ENCODE measurements at places on chromosomes 5 and 9.
A peak's percentile ranks its signal among the peaks of the same experiment; 100 is the strongest.

GRCh38 chr9:131530920-131531832 is at the start of gene UCK1:
UCK1 (minus strand) TSS chr9:131531263; CDS start chr9:131531174, 89 bp downstream.
- peak; percentile 77 for DNase-seq

- no peak for DNase-seq
These were observed 58.9 kb downstream of the ZNF618 start for GRCh38 chr9:113934829-113935676.

GRCh38 chr5:134129411-134130238 is 15.1 kb downstream of the TCF7 start:
- DNase-seq, result no peak

GRCh38 chr5:43840424-43841125 is 237.6 kb downstream of the NNT start:
- DNase-seq, result no peak

- no peak for DNase-seq
These were observed 4.1 kb upstream of the SARDH start for GRCh38 chr9:133742251-133742650.

GRCh38 chr5:157506981-157507780 is 47.2 kb downstream of the NIPAL4 start:
- no peak for DNase-seq

- peak; percentile 14 for DNase-seq
These were observed 567 bp upstream of the SPIN1 start for GRCh38 chr9:88387552-88388202.

GRCh38 chr5:58752104-58752503 is 169.2 kb downstream of the RAB3C start:
- no peak for DNase-seq

DNA sequence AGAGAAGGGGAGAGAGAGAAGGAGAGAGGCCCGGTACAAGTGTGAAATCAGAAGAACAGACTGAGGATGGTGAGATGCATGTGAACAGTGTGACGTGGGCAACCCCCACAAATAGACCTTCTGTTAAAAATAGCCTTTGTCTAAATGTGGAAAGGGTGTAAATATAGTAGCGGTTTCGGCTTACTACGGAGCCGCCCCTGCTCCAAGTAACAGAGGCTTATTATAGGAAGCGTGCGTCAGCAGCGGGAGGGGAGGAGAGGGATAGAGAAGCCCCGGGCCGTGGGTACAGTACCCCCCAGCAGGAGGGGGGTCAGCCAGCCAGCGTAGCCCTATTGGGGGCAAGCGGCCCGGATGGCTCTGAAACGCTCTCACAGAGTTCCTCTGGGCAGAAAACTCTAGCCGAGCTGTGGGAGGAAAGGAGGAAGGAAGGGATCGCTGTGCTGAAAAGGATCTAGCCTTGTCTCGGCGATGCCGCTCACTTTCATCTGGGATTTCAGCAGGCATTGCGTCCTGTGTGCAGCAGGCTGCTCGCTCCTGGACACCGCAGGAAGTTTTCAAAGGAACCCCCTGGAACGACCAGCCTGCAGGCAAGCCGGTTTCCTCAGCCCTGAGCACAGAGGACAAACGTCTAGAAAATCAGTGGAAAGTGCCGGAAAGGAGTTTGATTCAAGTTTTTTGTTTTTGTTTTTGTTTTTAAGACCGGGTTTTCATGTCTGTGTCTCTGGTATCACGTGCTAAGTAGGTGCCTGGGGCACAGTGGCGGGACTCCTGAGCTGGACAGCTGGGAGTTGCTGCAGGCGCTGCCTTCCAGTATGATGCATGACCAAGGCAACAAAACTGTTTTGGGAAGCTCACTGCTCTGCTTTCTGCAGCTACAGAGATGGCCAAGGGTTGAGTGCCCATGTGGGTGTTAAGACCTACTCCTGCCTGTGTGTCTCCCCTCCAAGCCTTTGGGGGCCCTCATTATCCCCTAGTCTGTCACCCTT is 146.6 kb downstream of the SEC61B start:
- no peak for DNase-seq

DNA sequence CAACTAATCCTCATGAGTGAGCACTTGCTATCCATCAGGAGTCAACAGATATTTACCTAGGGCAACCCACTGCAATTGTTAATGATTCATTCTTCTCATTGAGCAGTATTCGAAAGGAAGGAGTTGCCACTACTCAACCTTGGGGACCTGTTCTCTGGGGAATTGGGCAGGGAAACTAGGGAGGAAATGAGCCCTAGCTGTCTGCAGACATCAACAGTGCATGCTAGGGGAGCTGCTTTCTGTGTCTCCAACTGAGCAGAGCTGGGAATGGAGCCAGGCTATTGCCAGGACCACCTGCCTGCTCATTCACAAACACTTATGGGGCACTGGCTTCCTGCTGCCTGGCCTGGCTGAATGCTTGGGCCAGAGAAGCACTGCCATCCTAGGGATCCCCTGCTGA is 183.4 kb downstream of the TMEM38B start:
- no peak for DNase-seq

DNA sequence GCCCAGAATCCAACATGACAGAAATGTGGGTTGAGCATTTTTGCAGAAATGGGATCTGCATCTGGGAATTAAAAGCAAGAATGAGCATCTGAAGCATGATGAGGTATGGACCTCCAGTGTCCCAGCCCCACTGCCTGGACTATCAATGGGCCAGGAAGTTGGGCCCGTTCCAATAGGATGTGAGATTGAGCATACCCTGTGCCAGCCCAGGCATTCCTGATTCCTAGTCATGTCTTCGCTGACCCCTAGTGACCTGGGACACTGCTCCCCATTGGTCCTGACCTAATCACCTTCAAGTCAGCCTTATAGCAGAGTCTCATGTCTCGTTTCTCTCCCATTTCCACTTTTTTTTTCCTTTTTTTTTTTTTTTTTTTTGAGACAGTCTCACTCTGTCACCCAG is 197.4 kb upstream of the IRX2 start:
- no peak for DNase-seq

DNA sequence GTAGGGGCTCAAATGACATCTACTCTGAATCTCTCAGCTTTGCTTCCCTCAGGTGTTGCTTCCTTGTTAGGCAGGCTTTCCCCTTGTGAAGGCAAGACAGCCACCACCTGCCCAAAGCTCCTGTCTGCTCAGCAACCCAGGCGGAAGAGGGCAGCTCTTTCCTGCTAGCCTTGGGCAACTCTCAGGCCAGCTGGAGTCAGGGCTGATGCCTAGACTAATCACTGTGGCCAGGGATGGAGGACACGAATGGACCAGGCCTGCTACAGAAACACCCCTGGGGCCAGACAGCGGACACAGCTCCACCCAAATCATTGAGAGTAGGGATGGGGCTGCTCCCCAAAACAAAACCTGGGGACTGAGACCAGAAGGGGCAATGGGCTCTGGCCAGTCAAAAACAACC is 138.0 kb downstream of the MTX3 start:
- DNase-seq, result no peak

DNA sequence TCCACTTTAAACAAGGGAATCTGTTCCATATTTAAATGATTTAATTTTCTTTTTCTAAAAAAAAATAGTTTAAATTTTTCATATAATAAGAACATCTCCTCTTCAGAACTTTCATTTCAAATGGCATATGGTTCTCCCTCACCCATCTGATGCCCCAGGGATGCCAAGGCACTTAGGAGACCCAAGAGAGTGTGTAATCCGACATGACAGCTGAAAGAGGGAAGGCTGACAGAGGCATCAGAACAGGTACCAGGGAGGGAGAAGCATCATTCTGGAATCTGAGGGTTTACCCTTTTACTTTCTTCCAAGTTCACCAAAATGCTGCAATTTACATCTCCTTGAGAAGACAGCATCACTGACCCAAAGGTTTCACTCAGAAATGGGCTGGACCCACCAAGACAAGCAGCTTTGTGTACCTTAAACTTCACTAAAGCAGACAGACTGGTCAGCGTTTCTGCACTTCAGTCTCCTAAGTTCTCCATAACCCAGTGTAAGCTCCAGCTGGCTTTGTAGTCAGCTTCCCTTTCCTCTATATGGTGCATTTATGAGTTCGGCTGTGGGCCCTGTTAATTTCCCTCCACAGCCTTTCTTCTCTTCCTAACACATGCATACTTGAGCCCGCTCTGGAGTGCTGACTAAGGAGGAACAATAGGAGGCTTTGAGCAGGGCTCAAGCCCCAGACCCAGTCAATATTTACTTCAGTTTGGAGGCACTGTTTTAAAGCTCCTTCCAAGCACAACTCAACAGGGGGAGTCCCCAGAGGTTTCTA is 17.7 kb downstream of the EFNA5 start:
- DNase-seq, result no peak

- DNase-seq, result no peak
These were observed 5.5 kb downstream of the CSNK1G3 start for GRCh38 chr5:123517476-123517875.

- no peak for DNase-seq
These were observed 32.3 kb downstream of the GLRA1 start for GRCh38 chr5:151892393-151892792.

GRCh38 chr9:4152876-4153275 is 147.0 kb downstream of the GLIS3 start:
- no peak for DNase-seq

GRCh38 chr5:158538506-158539074 is 561.1 kb downstream of the EBF1 start:
- no peak for DNase-seq

- no peak for DNase-seq
These were observed 316.6 kb downstream of the TLE1 start for GRCh38 chr9:81372628-81373191.

- DNase-seq, result no peak
These were observed 170.4 kb downstream of the ARRDC3 start for GRCh38 chr5:91212714-91213092.

GRCh38 chr9:137224830-137225694 is at the start of gene CYSRT1:
CYSRT1 (plus strand) TSS chr9:137225174; CDS start chr9:137225622, 448 bp downstream.
- DNase-seq, result no peak

- DNase-seq, result no peak
These were observed 1143.8 kb downstream of the MAT2B start for GRCh38 chr5:164649266-164649665.

GRCh38 chr5:143024228-143024920 is 254.2 kb downstream of the ARHGAP26 start:
- DNase-seq, result no peak

DNA sequence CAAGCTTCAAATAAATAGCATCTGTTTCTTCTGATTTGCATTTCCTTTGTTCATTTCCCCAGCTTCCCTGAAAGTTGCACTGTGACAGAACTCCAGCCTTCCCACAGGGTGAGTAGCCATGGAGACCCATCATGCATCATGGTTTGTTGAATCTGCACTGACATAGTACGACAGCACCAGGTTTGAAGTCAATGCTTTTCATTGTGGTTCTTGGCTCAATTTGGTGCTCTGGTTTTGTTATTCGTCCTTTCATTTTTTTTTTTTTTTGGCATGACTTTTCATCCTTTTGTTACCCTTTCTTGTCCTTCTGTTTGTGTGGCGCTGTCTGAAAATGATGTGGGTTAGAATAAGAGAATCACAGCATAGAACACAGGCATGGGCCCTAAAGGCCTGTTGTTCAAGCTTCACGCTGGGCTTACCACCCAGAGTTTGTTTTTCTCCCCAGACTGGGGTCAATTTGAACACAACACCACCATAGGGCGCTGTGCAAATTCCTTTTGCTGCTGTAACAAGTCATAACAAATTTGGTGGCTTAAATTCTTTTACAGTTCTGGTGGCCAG is 206.2 kb upstream of the CDH10 start:
- DNase-seq, result no peak

GRCh38 chr5:94378062-94378461 is 240.3 kb downstream of the KIAA0825 start:
- DNase-seq, result no peak

DNA sequence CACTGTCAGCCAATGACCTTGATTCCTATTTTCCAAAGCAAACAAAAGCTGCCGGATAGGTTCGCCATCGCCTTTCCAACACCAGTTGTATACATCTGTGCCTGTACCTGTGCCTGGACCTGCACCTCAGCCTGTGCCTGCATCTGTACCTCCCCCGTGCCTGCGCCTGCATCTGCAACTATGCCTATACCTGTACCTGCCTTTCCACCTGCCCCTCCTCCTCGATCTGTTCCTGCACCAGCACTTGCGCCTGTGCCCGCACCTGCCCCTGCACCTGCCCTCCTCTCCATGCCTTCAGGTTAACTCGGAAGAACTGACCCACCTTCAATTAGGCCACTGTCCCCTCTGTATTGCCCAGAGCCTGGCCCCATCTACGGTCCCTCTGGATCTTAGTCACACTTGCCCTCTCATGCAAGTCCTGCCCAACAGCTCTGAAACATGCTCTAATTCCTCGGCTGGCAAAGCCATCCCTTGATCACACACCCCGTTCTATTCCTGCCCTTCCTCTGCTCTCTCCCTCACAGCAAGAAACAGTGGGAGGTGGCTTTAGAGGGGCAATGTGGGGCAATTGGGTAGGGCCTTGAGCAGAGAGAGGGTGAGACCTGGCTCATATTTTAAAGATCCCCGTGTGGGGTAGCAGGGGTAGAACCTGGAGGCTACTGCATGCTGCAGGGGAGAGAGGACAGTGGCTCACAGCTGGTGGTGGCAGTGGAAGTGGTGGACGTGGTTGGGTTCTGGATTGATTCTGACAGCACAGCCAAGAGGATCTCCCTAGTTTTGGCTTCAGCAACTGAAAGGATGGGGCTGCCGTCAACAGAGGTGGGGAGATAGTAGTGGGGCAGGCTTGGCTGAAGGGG is 59.6 kb upstream of the PHYKPL start:
- no peak for DNase-seq

GRCh38 chr5:152331006-152331405 is 74.1 kb downstream of the NMUR2 start:
- no peak for DNase-seq

- DNase-seq, result no peak
These were observed 232.5 kb upstream of the CCNH start for GRCh38 chr5:87645224-87645623.

- DNase-seq, result no peak
These were observed 148.2 kb upstream of the CHD1 start for GRCh38 chr5:99076723-99077640.

- no peak for DNase-seq
These were observed 1063.5 kb upstream of the DMAC1 start for GRCh38 chr9:8863069-8863468.

DNA sequence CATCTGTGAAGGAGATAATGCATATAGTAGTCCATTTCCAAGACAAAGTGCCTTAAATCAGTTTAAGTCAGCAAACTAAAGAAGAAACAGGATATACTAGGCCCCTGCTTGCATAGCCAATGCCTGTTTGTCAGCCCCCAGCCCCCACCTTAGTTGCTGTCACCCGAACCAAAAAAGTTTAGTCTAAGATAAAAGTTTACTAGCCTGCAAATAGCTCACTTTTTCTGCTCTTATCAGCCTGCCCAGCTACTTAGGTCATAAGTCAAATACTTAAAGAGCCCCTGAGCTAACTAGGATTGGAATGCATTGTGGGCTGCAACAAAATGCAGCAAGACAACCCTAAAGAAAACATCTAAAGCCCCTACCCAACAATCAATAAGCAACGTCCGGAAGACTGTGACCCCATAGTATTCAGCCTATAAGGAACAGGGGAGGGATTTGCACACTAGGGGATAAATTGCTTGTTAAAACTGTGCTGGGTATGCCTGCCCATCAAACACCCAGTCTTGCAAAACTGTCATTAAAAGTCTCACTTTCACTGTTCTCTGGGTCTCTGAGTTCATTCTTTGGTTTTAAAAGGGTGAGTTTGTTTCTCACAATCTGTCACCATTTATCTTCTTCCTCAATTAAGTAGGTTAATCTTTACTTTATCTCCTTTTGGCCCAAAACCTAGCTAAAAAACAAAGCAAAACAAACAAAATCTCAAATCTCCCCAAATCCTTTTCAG is 92.4 kb upstream of the CEP78 start:
- peak; percentile 18 for DNase-seq

- no peak for DNase-seq
These were observed 379.0 kb upstream of the RPS23 start for GRCh38 chr5:82657033-82657699.
